ENCODE measurements at places on chromosomes 5 and 9.

DNA sequence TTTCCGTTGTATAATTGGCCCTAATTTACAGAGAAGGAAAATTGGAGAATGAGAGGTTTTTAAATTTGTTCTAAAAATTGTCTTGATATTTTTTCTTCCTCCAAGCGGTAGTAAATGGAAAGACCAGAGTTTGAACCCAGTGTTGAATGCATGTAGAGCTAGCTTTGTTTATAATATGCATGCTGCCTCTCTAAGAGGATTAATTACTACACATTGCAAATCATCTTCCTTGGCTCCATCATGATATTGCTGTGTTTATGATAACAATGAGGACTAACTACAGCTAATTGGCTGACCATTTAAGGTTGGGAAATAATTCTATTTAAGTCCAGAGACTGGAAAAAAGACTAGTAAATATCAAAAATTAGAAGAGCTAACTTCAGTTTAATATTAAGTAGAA is 338.5 kb downstream of the PLK2 start:
- DNase-seq: no peak

GRCh38 chr9:76289703-76290102 is 104.5 kb downstream of the RFK start:
- DNase-seq: no peak

- DNase-seq: no peak
Observed at GRCh38 chr5:153237671-153238332, 252.7 kb upstream of the GRIA1 start.

GRCh38 chr9:89175828-89176261 is 2.8 kb downstream of the SHC3 start:
- DNase-seq: no peak

GRCh38 chr9:94612071-94612470 is 18.4 kb upstream of the FBP2 start:
- peak; percentile 55 for DNase-seq

DNA sequence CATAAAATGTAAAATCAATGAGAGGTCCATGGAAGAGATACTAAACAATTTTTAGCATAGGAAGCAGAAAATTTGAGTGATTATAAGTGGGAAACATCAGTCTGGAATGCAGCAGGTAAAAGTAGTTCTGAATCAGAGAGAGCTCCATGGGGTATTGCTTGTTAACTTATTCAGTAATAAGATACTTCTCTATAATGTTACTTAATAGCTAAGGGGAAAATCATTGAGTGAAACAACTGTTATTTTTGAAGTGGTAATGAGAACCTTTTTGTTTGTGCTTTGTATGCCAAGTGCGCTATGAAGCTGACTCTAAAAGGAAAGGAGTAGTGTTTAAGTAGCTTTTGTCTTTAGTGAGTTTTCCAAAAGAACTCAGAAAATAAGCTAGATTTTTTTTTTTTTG is 95.2 kb downstream of the ERBIN start:
- DNase-seq: no peak

DNA sequence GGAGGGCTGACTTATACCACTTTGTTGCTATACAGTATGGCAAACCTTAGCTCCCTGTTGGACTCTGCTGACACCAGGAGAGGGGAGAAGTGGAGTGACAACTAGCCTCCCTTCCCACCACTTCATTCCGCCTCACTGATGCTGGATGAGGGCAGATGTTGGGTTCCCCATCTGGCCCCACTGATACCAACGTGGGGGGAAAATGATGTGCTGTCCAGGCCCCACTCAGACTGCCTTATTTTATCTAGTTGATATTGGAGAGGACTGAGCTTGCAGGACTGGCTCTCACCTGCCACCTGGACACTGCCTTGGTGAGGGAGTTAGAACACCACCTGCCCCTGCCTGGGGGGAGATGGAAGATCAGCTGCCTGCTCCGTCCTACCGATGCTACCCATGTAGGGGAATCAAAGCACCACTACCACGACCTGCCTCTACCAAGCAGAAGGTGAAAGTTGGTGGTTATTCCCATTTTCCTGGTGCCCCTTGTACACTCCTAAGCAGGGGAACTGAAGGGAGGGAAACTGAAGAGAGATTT is 292.1 kb downstream of the GADD45G start:
- DNase-seq: no peak

GRCh38 chr9:37329576-37329975 is 92.9 kb upstream of the GRHPR start:
- no peak for DNase-seq

DNA sequence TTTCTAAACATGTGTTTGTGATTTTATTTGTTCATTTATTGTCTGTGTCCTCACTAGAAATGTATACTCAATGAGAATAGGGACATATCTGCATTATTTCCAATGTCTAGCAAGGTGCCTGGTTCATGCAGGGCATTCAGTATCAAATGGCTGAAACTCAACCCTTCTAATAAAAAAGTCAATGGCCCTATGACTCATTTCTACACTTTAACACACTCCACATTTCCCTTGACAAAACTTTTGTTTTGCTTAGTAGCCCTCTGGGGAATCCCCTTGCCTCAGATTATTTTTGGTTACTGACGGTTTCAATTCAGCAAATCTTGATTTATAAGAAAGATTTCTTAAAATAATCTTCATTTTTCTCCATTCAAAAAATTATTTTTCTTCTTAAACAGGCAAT is 206.0 kb upstream of the DMRTA1 start:
- no peak for DNase-seq

GRCh38 chr5:160491438-160491837 is 69.8 kb downstream of the PTTG1 start:
- DNase-seq: no peak

DNA sequence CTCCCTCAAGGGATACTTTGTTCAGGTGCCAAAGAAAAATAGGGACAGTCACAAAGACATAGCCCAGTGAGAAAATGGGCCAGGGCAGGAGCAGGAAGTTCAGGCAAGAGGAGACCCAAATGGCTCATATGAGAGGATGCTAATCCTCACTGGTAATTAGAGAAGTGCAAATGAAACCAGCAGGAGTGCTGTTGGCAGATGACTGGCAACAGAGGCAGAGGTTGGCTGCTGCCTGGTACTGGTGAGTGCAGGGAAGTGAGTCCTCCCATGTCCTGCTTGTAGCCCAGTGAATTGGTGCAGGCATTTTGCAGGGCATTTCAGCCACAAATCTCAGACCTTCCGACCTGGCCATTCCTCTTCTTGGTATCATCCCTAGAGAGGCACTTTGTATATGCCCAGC is 23.5 kb downstream of the ODF2 start:
- DNase-seq: no peak

DNA sequence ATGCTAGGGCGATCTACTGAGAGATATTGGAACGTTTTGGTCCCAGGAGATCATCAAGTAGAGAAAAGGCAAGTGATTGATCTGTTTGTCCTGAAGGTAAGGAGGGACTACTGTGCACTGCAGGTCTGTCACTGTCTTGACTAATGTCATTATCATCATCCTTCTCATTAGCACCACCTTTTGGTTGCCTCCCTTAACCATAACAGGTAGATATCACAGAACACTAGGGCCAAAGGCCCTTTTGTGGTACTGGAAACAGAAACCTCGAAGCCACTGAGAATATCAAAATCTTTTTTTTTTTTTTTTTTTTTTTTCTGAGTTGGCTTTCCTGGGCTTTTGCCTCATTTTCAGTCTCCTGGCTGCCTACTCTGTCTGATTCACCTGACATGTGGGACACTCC is 134.0 kb downstream of the KCTD16 start:
- DNase-seq: no peak
